ENCODE measurements at places on chromosomes 16 and 17.

- no peak for DNase-seq
These were observed 58.6 kb downstream of the EMP2 start for GRCh38 chr16:10521681-10522274.

- DNase-seq: no peak
These were observed 57.9 kb upstream of the MAF start for GRCh38 chr16:79658301-79659033.

DNA sequence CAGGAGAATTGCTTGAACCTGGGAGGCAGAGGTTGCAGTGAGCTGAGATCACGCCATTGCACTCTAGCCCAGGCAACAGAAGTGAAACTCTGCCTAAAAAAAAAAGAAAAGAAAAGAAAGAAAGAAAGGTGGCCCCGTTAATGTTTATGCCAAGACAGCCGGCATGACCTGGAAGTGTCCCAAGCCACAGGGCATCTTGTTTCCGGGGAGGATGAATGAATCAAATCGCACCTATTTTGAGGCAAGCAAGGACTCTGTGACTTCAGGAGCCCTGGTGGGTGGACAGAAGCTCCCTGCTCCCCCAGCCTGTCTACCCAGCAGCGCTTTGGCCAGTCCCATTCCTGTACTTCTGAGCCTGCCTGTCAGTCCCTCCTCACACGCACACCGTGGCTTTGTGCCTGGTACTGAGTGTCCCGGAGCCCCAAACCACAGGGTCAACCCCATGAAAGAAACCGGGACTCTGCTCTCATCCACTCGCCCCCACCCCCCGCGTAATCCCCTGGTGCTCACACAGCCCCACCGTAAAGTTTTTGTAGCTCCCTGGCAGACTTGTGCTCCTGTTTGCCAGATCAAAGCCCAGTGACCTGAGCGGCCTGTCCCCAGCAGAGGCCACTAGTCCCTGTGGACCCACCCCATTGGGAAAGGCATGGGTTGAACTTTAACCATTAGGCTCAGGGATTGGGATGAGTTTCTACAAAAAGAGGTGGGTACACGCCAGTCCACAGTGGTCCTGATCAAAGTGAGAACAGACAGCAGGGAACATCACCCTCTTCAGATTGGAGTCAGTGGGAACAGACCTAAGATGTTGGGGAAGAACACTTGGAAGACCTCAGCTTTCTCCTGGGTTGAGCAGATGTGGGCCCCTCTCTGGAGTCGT is 19.3 kb downstream of the CD2BP2 start:
- DNase-seq: no peak

GRCh38 chr16:72910381-72910780 is 137.5 kb downstream of the ZFHX3 start:
- no peak for DNase-seq

- no peak for DNase-seq
These were observed 11.2 kb downstream of the SLC16A3 start for GRCh38 chr17:82239926-82240505.

GRCh38 chr17:50189550-50190292 is 11.7 kb downstream of the COL1A1 start:
- DNase-seq: no peak
